Lower lobe of right lung (tissue), 2 donors: ENCODE measurements at places on chromosomes 5 and 9. TPM values are rescaled to one million over a fixed set of nuclear protein-coding genes. Genes with fewer than 3 reads are reported as not detected.

The LHX3 gene
- total RNA-seq = not detected

The CCDC192 gene
- total RNA-seq = not detected

The PCDHB14 gene
- 2.1 TPM for total RNA-seq

The SWI5 gene
- total RNA-seq = 19.1 TPM

The ACOT12 gene
- not detected for total RNA-seq

The IRX2 gene
- total RNA-seq = 52.1 TPM

The SPINK4 gene
- not detected for total RNA-seq

The IL13 gene
- total RNA-seq = not detected

The ADCY2 gene
- total RNA-seq = 0.59 TPM

The SPATA31A6 gene
- total RNA-seq = not detected

The IL3 gene
- not detected for total RNA-seq

The IFNE gene
- not detected for total RNA-seq

The ANKRD18B gene
- total RNA-seq = 0.65 TPM

The HMMR gene
- 1.9 TPM for total RNA-seq

The LCP2 gene
- total RNA-seq = 82.9 TPM

The TIMD4 gene
- not detected for total RNA-seq

The TRIM36 gene
- 5.5 TPM for total RNA-seq

The MLANA gene
- total RNA-seq = not detected

The RETREG1 gene
- 20.6 TPM for total RNA-seq
